Urothelium cell line (cell line): ENCODE measurements at places on chromosomes 2 and 18.

- no peak for DNase-seq
These were observed 120.2 kb upstream of the LRRTM4 start for GRCh38 chr2:77642339-77642738.

GRCh38 chr18:48948112-48949049, 2.4 kb downstream of the SMAD7 start:
- no peak for DNase-seq

DNA sequence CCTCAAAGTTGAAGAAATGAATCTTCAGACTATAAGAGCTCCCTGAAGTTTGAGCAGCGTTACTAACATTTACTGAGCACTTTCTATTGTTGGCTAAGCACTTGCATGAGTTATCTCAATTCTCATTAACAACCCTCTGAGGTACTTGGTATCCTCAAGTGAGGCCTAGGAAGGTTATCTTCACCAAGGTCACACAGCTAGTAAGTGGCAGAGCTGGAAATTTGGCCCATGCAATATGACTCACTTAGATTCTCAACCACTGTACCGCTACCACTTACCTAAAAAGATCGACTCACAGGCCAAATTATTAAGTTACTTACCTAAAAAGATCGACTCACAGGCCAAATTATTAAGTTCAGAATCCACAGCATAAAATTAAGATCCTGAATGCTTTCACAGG, 8.7 kb upstream of the METAP1D start:
- DNase-seq: no peak

DNA sequence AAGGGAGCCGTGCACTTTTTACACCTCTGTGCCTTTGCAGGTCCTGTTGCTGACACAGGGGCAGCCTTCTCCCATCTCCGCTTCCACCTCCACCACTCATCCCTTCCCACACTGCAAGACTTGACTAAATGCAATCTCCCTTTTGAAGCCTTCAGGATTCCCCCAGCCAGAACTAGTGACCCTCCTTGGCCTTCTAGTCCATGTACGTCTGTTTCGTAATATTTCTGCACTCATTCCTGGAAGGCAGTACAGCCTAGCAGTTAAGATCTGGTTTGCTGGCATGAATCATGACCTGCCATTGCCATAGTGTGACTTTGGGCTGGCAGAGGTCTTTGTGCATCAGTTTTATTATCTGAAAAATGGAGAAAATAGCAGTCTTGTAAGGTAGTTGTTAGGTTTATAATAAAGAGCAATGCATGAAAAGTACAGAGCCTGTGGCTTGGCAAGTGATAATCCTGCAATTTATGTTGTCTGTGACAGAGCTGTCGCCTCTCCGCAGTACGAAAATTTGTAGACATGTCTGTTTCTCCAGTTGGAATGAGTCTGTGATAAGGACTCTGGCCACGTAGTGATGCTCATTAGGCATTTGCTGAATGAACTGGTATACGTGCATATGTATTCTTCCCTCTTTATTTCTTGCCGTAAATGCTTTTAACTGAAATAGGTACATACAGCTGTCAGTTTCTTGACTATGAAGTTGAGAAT, 36.7 kb downstream of the NCK2 start:
- no peak for DNase-seq

- no peak for DNase-seq
These were observed 4.1 kb downstream of the KCNF1 start for GRCh38 chr2:10915731-10916276.

DNA sequence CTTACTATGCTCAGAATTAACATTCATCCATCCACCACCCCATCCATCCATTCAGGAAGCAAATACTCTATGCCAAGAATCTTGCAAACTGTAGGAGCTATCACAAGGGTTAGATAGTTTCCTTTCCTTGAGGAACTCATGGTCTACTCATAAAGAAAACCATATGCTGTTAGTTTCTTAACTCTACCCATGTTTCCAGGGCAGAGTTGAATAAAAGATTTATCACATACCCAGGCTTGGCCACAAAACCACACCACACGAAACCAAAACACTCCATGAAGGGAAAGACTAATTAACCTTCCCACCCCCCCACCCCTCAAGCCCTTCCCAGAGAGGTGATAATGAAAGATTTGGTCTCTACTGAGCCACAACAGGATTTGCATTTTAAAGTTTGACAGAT, 23.7 kb upstream of the MSGN1 start:
- DNase-seq: no peak

- no peak for DNase-seq
These were observed 60.9 kb upstream of the FZD7 start for GRCh38 chr2:201972621-201973255.

GRCh38 chr18:73340135-73340977, 472.6 kb upstream of the NETO1 start:
- DNase-seq: peak; percentile 10

- no peak for DNase-seq
These were observed 190.6 kb upstream of the ITGA4 start for GRCh38 chr2:181266614-181267013.

DNA sequence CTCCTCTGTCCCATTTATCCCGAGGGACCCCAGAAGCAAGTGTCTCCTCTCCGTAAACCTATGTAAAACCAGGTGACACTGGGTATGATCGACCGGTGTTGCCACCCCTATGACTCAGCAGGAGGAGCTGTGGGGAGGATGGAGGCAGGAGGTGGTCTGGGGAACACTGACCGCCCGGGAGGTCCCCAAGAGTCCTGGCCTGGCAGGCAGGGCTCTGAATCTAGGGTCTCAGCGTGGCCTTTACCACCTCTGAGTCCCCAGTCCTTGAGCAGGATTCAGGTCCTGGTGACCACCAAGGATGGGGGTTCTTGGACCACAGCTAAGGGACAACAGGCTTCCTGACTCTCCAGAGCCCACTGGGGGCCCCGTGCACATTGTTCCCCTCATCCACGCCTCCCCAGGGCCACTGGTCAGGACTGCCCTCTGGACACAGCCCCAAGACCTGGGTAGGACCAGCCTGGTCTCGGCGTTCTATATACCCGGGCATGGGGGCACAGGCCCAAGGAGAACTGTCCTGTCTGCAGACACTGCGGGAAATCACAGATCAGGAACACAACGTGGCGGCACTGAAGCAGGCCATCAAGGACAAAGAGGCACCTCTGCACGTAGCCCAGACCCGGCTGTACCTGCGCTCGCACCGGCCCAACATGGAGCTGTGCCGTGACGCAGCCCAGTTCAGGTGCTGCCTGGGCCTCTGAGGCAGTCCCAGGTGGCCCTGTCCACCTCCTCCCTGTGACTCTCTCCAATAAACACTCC, 4.0 kb downstream of the TEKT4 start:
- no peak for DNase-seq

DNA sequence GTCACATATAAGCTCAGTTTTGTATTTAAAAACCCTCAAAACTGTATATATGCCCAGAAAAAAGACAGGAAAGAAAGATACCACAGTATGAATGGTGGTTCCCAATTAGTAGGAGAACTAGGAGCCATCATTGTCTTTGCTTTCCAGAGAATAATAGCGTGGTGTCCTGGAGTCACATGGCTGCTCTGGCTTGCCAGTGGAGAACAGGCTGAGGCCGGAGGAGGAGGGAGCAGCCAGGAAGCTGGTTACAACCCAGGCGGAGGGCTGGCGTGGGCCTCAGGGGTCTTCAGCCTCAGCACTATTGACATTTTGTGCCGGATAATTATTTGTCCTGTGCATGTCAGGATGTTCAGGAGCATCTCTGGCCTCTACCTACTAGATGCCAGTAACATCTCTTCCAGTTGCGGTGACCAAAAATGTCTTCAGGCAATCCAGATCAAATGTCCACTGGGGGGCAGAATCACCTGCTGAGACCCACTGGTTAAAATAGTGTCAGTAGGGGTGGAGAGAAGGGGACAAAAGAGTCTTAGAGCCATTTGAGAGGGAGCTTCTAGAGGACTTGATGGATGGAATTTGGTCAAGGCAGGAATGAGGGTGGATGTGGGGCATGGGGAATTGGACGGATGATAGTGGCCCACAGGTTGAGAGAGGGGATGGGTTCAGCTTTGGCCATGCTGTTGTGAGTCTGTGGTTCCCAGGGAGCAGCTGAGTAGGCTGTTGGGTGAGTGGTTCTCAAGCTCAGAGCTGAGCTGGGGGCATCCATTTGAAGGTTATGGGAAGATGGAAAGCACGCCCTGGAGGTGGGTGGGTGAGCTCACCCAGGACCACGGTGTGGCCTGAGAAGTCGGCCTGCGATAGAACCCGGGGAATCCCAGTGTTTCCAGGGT, 144.9 kb downstream of the AGAP1 start:
- no peak for DNase-seq

GRCh38 chr18:79394534-79395307, 1.0 kb upstream of the NFATC1 start:
- DNase-seq: peak; percentile 83

GRCh38 chr2:128651000-128651399, 332.3 kb upstream of the HS6ST1 start:
- no peak for DNase-seq

DNA sequence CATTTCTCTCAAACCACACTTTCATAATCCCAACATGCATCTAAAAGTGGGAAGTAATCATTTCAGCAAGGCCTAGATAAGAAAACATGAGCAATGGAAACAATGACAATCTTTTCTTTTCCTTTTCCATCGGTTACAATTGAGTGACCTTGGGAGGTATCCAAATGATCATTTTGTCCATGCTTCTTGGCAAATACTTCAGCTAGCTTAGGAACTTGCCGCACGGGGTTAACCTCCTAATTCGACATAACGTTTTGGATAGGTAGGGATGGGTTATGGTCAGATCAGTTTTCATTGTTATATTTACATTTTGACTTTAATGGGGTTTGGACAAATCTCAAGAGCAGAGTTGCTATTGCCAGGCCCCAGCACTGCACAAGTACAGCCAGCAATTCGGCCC, 4.6 kb upstream of the PTPRM start:
- no peak for DNase-seq

DNA sequence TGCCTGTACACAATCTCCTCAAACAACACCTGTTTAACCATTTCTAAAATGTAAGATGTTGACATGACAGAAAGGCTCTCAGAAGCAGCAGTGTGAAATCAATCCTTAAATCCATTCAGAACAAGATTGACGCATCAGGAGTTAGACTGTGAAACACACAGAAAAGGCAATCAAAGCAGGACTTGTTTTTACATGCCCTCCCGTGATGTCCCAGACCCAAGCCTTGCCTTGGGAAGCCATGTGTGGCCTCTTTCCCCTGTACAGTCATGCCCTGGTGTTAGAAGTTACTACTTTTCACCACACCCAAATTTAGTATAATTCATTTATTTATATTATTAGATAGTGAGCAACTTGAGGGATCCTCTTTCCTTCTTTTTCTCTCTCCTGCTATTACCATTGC, 115.7 kb downstream of the NCKAP5 start:
- DNase-seq: no peak

DNA sequence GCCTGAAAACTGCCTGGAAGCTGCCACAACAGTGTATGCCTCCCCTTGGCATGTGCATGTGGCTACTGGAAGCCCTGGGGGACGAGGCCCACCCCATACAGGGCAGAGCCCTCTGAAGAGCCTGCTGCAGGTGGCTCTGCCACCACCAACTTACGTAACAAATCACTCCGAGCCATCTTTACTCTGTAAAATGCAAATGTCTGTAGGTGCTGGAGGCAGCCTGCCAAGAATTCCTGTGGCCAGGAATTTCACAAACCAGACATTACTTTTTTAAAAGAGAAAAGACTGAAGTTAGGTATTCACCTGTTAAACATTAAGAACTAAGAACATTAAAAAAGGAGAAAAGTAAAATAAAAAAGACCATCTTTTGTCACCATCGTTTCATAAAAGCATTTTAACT, 106.3 kb downstream of the GPR39 start:
- peak; percentile 38 for DNase-seq

DNA sequence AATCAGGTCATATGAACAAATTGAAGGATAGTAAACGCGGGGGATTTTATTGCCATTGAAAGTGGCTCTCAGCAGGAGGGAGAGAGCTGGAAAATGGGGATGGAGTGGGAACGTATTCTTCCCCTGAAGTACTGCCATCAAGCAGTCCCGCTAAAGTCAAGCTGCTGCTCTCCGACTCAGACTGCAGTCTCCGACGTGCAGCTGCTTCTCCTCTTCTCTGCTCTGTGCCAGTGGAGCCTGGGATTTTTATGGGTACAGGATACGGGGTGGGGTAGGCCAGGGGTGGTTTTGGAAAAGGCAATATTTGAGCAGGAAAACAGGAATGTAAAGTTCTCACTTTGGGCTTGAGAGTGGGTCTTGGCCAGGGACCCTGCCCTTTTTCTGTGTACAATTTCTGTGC, 33.0 kb downstream of the KCTD18 start:
- DNase-seq: no peak

GRCh38 chr18:57619876-57620275, 1.8 kb downstream of the NARS1 start:
- no peak for DNase-seq

- no peak for DNase-seq
These were observed 17.2 kb downstream of the PPP3R1 start for GRCh38 chr2:68235090-68235489.

- no peak for DNase-seq
These were observed 121.4 kb downstream of the CTAGE1 start for GRCh38 chr18:22296304-22296703.

DNA sequence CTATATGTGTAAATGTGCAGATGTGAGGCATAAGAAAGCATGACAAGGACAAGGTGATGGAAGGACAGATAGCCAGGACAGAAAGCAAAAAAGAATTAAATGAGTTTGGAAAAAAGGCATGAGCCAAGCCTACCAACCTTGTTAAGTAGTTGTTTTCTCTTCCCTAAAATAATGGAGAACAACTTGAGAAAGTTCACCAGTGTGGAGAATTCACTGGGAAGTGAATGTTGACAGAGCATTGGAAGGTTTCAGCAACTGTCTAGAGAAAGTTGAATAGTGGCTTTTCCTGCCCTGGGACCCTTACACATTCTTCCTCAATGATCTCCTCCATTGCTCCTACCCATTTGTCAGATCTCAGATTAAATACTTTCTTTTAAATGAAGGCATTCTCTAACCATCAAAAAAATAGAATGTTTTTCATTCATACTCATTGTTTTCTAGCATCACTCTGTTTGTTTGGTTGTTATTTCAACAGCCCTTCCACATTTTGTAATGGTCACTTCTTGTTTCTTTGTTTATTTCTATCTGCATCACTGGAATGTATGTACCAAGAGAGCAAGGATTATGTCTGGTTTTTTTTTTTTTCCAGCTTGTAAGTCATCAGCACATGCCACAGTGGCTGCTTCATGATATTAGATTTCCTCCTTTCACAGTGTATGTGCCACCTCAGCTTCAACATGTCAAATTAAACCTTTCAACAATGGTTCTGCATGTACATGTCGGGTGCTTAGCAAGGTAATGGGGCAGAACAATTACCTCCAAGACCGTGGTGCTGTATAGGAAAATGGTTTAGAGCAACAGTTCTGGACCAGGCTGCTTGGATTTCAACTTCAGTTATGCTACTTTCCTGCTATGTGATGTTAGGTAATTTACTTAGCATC, 586.0 kb upstream of the VRK2 start:
- DNase-seq: no peak

DNA sequence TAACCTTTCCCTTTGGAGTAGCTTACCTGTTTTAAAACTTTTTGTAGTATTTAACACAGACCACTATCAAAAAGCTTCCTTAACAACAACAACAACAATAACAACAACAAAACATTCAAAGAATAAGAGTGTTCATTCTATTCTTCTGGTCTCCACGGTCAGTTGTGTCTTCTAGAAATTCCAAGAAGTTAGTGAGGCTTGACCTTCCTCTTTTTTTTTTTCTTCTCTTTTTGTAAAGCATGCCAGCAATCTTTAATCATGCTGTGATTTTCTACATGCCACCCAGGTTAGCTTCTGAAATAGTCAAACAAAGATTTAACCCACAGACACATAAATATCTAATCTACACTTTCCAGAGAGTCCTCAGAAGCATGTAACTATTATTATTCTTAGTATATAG, 28.4 kb upstream of the KLHL14 start:
- DNase-seq: no peak
